Neural progenitor cell (in vitro differentiated cells): ENCODE measurements at places on chromosomes 7 and 10. TPM values are rescaled to one million over a fixed set of nuclear protein-coding genes. Genes with fewer than 3 reads are reported as not detected.

Gene ANKRD61
- total RNA-seq = 0.46 TPM in 1 of 2 replicates, not detected in the other

DNA sequence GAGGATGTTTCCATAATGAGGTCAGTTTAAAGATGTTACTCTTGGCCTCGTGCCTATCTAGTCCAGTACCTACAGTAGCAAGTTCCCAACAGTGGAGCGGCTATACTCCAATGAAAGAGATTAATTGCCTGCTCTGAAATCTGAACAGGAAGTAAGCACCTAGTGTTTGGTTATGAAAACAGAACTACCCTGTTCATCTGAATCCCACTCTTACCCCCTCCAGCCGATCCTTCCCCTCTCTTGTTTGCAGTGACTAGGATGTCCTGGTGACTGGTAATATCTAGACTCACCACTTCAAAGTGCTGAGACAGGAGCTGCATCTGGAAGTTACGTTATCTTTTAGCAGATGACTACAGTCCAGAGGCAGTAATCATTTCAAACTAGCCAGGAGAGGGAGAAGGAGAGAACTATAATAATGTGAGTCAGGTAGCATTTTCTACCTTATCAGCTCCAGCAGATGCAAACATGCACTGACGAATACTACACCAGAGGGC, 666.7 kb upstream of the NRP1 start:
- DNase-seq = no peak

DNA sequence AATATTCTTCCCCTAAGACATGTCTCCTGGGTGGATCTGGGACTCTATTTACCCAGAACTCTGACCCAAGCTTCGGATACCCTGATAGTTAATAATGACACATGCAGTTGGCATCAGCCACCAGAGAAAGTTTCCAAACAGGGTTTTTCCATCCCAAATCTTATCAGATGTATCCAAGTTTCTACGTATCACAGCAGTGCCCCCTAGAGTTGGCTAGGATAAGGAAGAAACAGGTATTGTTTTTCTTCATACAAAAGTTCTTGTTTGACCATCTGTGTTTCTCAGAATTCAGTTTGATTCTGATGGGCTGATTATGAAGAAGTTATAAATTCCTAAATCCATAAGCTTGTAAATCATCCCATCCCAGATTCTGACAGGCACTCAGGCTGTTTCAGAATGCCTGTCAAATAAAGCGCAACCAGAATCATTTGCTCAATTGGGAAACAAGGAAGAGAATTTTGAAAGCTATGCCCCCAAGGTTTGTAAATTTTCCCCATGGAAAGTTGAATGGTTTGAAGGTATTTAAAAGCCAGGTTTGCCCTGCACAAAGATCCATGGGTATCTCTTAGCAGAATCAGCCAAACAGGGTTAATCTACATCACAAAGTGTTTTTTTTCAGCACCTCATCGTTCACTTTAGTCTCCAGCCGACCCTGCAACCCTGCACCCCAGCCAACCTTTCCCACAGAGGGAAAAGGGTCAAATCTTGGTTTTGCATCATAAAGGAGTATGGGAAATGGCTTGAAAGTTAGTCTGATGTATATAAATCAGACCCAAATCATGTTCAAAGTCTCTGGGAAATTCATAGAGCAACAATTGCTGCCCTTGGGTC, 47.4 kb downstream of the NRAP start:
- peak; percentile 64 for DNase-seq

GRCh38 chr7:94043299-94043698, 39.1 kb upstream of the BET1 start:
- no peak for DNase-seq

Gene PLEKHS1
- total RNA-seq = not detected in 2 replicates

Gene DENND2A
- total RNA-seq = 23.7 and 27.0 TPM in 2 replicates

Gene GJD4
- total RNA-seq = not detected in 2 replicates

Gene EFCAB10
- 1.1 and 5.0 TPM in 2 replicates for total RNA-seq

Gene NPSR1
- not detected in 2 replicates for total RNA-seq

Gene MMS19
- total RNA-seq = 127 and 216 TPM in 2 replicates

Gene HOXA2
- total RNA-seq = not detected in 2 replicates

- no peak for DNase-seq
Observed at GRCh38 chr10:132545659-132546367, 8.2 kb downstream of the INPP5A start.

GRCh38 chr7:43600056-43600455, 17.1 kb downstream of the STK17A start:
- DNase-seq = no peak

DNA sequence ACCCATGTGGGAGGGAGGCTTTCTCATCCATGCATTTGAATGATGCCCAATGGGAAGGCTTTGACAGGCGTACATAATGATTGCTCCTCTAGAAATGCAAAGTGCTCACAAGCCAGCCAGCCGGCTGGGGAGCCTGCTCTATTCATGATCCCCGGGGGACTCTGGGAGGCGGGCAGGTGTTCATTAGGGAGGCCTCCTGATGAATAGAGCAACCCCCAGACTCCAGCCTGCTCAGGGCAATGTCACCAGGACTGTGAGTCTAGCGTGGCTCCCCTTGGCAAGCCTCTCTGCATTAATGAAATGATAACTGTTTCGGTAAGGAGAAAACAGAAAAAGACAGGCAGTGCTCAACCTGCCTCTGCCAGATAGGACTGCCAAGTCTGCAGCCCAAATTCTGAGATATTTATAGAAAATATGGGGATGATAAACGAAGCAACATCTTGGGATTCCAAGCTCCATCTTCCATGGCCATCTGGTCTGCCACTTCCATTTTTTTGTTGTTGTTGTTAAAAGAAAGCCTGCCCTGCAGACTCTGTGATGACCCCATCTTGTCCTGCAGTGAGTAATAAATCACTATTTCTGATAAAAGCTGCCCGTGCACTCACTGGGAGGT, 236.4 kb downstream of the PRPF18 start:
- DNase-seq = peak; percentile 40

DNA sequence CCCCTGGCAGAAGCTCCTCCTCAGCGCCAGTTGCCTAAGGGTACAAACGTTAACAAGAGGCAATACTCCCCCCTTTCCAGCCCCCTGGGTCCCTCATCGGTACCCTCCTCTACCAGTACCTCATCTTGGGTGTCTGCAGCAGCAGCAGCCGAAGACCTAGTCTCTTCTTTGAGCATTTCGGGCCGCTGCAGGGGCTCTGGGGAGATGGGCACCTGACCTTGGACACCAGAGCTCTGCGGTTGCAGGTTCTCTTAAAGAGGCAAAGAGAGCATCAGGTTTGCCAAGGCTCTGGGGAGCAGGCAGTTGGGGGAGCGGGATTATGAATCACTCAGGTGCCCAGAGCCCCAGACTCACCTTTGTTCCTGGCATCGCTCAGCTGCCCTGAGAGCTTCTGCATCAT, 3.5 kb downstream of the FBXL15 start:
- DNase-seq = no peak

Gene TAS2R5
- total RNA-seq = 3.9 and 4.7 TPM in 2 replicates

Gene SH2D4B
- total RNA-seq = 0.06 and 0.11 TPM in 2 replicates

Gene FKBP6
- not detected in 2 replicates for total RNA-seq

DNA sequence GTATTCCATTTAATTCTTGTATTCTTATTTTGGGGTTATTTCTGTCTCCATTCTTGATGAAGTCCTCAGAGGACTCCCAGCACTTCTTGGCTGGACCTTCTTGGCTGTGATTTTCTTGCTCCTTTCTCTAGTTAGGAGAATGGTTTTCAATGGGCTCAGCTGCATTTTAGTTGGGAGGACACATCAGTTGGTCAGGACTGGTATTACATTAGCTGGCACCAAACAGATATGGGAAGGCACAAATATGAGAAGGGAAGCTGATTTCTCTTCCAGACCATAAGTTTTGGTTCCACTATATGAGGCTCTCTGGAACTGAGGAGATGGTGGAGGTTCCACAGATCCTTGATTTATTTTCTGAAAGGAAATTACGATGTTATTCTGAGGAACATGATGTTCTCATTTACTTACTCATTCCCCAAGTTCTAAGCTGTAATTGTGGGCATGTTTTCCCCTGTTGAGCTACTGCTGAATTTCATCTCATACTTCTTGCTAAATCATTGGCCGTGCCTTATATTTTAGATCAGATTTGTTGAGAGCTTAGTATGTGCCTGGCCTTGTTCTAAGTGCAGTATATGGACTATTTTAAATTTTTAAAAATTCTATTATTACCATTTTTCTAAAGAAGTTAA, 261.0 kb downstream of the THSD7A start:
- DNase-seq = no peak

Gene OR2A5
- not detected in 2 replicates for total RNA-seq

Gene MMD2
- 0.28 TPM in 1 of 2 replicates, not detected in the other for total RNA-seq

GRCh38 chr10:69679736-69680135, 49.7 kb downstream of the FAM241B start:
- DNase-seq = no peak

Gene PDZD7
- 0.25 TPM in 1 of 2 replicates, not detected in the other for total RNA-seq

GRCh38 chr7:150855476-150856302, 3.4 kb downstream of the AOC1 start:
- no peak for DNase-seq

- DNase-seq = peak; percentile 45
Observed at GRCh38 chr10:84329196-84329611, 815 bp downstream of the CCSER2 start.

Gene GNGT1
- 0.06 TPM in 1 of 2 replicates, not detected in the other for total RNA-seq

Gene LIPM
- total RNA-seq = not detected in 2 replicates

DNA sequence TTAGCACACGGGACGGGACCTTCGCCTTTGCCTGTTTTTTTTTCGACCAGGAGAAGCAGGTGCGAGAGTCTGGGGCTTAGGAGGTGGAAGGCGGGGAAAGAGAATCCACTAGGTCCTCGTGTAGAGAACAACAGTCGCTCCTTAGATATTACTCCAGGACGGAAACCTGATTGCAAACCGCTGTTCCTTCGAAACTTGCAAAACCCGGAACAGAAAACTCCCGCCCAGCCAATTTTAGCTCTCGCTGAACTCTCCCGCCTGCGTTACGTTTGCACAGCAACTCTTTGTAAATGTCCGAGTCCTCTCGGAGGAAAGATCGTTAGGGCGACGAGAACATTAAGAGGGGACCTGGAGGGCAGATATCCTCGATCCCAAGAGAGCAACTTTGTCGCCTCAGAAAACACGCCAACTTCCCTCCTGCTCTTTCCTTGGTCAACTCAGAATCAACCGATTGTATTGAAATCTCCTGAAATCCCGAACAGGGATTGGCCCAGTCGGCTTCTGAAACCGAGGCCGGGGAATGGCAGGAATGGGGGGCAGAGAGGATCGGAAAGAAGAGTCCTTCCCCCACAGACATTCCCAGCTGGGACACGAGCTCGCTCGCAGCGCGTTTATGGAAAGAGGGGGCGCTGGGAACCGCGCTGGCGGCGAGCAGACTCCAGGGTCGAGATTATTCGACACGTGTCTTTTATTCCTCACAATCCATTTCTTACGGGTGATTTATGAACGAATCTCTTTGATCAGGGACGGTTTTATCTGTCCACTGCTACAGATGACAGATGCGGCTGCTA, 9.9 kb downstream of the TWIST1 start:
- peak; percentile 66 for DNase-seq

DNA sequence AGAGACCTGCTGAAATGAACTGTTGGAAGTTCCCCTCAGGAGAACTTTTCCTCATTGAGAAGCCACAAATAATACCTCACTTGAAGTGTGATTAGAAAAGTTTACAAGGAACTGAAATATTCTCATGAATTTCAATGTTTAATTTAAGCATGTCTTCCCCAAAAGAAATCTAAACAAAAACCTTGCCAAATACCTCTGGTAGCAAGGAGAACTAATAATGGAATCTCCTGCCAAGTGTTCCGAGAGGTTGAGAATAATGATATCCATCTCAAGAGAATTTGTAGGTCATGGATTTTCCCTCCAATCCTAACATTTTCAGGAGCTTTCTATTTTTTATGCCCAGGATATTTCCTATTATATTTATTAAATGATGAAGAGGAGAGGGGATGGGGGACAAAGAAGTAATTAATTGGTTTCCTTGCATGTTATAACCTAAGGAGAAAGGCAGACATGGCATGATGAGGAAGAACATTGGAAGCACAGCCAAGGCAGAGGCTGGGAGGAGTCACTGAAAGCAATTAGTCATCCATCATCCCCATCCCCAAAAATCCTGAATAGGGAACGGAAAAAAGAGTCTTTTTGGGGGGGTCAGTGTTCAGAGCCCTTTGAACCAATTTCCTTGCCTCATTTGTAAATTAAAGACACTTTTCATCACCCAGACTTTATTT, 93.6 kb upstream of the IL6 start:
- DNase-seq = no peak

Gene VSTM4
- total RNA-seq = 0.92 and 1.2 TPM in 2 replicates

Gene ZPBP
- total RNA-seq = not detected in 2 replicates

- peak; percentile 62 for DNase-seq
Observed at GRCh38 chr10:97534746-97535367, 36.1 kb downstream of the UBTD1 start.

DNA sequence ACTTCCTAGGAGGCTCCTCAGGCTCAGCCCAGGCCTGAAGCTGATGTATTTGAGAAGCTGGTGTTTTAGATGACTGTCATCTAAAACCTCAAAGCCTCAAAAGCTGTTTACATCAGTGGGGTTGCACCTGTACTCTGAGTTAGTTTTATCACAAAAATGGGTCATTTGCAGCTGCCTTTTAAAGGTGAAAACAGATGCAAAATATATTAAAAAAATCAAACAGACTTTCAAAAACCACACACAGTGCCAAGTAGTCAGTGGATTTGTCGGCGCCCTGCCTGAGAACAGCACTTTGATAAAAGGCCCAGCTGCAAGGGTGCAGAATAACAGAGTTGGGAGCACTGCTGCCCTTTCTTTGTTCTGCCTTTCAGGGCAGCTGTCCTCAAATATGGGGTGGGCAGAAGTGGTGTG, 103.0 kb downstream of the VOPP1 start:
- DNase-seq = no peak
